ENCODE measurements at places on chromosomes 7 and 10. TPM values are rescaled to one million over a fixed set of nuclear protein-coding genes. Genes with fewer than 3 reads are reported as not detected.

Gene PSMC2
- polyA plus RNA-seq, result 117 TPM

Gene TMEM270
- polyA plus RNA-seq, result 0.27 TPM

Gene MRLN
- 0.48 TPM for polyA plus RNA-seq

Gene EIF5AL1
- 1.4 TPM for polyA plus RNA-seq

Gene GDI2
- 336 TPM for polyA plus RNA-seq

GRCh38 chr7:80357530-80357929, 154.3 kb downstream of the GNAT3 start:
- no peak for DNase-seq

GRCh38 chr7:72335561-72336381, 76.4 kb downstream of the CALN1 start:
- DNase-seq, result no peak

DNA sequence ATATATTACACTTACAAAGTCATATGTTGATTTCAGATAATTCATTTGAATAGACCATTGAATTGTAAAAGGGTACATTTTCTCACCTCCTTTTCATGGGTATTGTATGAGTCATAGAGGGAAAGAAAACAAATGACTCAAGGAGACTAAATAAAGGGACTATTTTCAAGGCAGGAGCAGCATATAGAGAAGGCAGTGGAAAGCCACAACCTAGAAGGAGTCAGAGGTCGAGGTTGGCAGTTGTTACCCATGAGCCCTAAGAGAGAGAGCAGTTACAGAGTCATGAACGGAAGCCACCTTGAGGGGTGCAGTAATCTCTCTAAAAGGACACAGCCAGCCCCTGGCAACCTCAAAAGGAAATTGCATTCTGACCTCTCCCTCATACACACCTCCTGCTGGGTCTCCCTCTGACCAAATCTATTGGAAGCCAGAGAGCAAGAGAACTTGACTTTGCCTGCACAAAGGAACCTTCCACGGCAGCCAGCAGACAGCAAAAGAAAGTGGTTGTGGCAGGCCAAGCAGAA, 137.9 kb downstream of the GRM8 start:
- DNase-seq, result no peak

- DNase-seq, result no peak
Observed at GRCh38 chr10:43048301-43049051, 28.4 kb upstream of the RET start.

DNA sequence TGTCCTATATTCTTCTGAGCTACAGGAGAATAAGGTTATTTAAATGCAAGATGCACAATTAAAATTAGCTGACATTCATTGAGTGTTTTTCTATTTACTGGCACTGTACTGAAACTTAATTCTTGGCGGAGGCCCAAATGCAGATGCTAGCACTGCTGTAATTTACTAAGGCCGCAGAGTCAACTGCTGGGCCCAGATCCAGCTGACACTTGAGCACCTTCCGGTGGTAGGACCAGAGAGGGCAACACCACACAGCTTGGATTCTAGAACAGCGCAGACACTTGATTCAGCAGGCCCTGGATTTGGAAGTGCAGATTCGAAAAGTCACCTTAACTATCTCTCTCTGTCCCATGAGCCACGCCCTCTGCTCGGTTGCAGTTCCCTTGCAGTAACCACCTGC, 228.6 kb upstream of the TMEM72 start:
- no peak for DNase-seq

DNA sequence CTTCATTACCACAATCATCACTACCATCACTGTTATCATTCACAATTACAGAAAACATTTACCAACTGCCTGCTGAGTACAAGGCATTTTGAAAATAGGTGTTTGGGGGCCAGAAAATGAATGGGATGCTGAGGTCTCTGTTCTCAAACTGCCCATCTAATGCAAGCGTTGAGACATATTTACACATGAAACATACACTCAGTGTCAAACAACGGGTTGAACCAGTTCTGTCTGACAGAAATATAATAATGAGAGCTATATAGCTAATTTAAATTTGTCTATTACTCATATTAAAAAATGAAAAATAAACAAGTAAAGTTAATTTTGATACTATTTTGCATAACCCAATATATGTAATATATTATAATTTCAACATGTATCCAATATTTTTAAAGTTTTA, 303.1 kb downstream of the KCNMA1 start:
- no peak for DNase-seq

GRCh38 chr7:147311336-147311735, 1194.7 kb downstream of the CNTNAP2 start:
- no peak for DNase-seq

- no peak for DNase-seq
Observed at GRCh38 chr7:15084368-15084767, 181.8 kb upstream of the DGKB start.

GRCh38 chr10:31031205-31031557, 484 bp downstream of the ZNF438 start:
- DNase-seq, result no peak

- no peak for DNase-seq
Observed at GRCh38 chr10:119849944-119850343, 22.7 kb downstream of the MCMBP start.

DNA sequence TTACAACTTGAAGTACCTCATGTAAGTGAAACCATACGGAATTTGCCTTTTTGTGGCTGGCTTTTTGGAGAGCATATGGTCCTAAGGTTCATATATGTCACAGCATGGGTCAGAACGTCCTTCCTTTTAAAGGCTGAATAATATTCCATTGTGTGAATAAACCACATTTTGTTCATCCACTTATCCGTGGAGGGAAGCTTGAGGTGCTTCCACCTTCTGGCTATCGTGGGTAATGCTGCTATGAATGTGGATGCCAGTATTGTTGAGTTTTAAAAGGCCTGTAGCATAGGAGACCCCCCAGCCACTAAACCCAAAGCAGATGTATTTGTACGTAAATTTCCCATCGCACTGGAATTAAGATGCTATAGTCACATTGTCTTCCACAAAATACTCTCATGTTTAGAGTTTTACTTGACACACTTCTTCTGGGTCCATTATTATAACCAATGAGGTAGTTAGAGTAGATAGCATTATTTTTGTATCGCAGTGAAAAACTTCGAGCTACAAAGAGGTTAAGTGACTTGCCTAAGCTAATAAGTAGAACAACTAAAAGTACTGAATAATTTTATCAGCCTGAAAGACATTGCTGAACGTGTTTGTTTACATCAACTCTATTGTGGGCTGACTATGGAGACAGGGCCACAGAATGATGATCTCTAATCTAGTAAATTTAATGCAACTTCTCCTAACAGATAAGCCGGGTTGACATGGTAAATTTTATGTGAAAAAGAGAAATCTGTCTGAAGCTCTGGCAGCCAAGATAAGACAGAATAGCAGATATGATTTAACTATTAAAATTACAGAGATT, 183.0 kb upstream of the CTBP2 start:
- no peak for DNase-seq

Data from left kidney (tissue), 8 donors.